BE2C (cell line): ENCODE measurements at places on chromosomes 6 and 20.

GRCh38 chr6:18406955-18407749, 20.0 kb downstream of the RNF144B start:
- DNase-seq, result no peak

DNA sequence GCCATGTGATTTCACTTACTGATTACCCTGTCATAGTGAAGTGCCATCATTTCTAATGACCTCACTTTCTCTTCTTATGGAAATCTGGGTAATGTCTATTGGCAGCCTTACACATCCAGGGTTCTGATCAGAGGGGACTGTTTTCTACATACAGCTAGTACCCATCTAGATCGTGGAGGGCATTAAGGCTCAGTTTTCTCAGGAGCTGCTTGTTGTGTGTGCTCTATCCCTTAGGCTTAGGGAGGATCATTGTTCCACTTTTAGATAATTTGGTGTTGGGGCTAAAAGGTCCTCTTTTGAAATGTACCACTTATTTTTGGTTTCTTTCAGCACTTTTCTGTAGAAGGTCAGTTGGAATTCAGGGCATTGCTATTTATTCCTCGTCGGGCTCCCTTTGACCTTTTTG, 3.8 kb downstream of the HSP90AB1 start:
- DNase-seq, result no peak

GRCh38 chr6:26290941-26291340, 74.1 kb upstream of the BTN3A2 start:
- DNase-seq, result no peak

DNA sequence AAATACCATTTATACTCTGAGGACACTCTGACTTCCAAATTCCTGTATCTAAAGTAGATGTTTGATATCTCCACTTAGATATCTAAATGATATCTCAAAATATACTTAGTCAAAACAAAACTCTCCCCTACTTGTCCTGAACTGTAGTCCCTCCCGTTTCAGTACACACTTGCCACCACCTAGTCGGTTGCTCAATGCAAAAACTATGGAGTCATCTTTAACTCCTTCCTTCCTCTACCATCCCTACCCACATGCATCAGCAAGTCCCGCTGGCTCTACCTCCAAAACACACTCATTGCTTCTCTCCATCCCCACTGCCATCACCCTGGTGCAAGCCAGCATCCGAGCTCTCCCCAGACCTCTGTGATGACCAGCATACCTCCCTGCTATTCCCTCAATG, 13.2 kb downstream of the STX7 start:
- no peak for DNase-seq

GRCh38 chr6:24796616-24797290, 2.0 kb downstream of the ARMH2 start:
- no peak for DNase-seq

DNA sequence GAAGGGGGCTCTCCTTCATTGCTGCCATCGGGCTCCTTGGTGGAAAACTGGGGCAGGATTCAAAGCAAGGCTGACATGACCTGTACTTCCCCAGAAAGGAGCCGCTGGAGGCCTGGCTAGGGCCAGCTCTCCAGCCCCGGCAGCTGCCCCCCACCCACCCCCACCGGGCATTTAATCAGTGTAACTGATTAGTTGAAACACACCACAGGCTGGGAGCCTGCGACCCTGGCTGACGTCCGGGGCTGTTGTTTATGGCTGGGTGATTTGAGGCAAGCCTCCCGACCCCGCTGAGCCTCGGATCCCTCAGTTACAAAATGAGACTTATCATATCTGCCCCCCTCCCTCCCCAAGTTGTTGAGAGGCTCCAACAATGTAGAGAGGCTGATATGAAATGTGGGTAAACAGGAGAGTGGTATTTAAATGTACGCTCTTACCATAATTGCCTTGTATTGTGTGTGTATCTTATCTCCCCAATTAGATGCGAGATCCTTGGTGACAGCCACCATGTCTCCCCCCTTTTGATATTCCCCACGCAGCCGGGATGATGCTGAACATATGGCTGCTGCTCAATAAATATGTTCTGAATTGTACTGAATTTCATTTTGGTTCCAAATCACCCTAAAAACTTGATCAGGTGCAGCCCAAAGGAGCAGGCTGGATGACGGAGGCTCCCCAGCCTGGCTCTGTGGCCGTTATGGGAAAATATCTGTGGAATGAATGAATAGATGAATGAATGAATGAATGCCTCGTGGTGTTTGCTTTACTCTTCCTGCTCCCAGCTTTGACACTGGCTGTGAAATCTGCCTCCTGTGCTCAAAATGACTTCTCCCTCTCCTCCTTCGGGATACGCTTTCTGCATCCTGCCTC, 31.8 kb upstream of the APCDD1L start:
- peak; percentile 38 for DNase-seq

DNA sequence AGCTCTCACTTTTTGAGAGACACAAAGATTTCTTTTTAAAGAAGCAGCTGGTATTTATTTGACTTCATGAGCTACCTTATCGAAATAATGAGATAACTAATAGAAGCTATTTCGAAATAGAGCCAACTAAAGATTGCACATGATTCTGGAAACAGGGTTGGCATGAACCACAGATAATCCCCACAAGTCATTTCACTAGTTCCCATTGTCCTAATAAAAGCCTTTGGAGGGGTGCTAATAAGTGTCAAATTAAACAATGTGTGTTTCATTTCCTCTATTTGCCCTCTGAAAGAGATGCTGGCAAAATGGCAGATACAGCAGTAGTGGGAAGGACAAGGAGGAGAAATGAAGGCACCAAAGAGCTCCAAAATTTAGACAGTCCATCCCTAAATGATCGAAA, 78.6 kb upstream of the RIPOR2 start:
- no peak for DNase-seq

GRCh38 chr6:150568560-150568959, 31.1 kb upstream of the PLEKHG1 start:
- DNase-seq, result no peak

GRCh38 chr20:48384147-48384818, 443.5 kb downstream of the PREX1 start:
- peak; percentile 52 for DNase-seq

DNA sequence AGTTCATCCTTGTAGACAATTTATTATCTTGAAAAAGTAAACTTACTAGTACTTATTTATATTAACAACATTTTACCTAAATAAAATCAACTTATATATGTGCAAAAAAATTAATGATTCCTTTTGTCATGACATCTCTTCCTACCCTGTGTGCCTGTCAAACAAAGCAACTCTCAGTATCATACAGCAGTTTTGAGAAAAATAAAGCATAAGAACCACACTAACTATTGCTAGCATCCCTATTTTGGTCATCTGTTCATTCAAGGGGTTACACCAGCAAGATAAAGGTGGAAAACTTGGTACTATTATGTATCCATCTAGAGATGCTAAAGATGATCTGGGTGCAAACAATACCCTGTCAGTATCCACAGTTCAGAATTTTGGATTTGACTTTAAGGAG, 7.4 kb upstream of the HLA-DRB1 start:
- no peak for DNase-seq

- peak; percentile 77 for DNase-seq
Observed at GRCh38 chr6:156988276-156989158, 211.3 kb downstream of the ARID1B start.

GRCh38 chr6:7680393-7681075, 45.4 kb upstream of the BMP6 start:
- no peak for DNase-seq

GRCh38 chr6:34146021-34146782, at the start of gene GRM4:
Gene GRM4, minus strand, starts transcription at chr6:34146087. Its CDS starts 12,591 bp downstream, at chr6:34133496.
- peak; percentile 16 for DNase-seq

- DNase-seq, result no peak
Observed at GRCh38 chr6:150511313-150511712, 88.4 kb upstream of the PLEKHG1 start.

GRCh38 chr20:63025534-63026331, 19.0 kb upstream of the BHLHE23 start:
- peak; percentile 33 for DNase-seq

- no peak for DNase-seq
Observed at GRCh38 chr6:40482532-40482931, 104.6 kb downstream of the LRFN2 start.

DNA sequence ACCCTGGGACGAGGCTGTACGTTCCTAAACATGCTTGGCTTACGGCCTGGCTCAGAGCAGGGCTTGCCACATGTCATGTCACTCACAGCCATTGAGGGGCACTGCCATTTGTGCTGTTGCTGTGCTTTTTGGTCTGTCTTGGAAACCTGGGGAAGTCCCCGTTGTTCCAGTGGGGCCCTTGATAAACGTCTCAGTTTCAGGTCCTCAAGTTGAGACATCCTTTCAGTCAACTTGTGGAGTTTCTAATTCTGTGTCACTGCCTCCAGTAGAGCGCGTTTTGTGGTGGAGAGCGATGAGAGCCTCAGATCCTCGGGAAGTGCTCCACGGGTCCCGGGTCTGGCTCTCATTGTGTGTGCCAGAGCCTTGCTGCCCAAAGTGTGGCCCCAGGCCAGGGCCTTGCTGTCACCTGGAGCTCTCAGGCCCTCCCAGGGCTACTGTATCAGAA, 43.0 kb upstream of the CCR6 start:
- DNase-seq, result no peak

- DNase-seq, result no peak
Observed at GRCh38 chr6:69286331-69286730, 510.5 kb downstream of the LMBRD1 start.

DNA sequence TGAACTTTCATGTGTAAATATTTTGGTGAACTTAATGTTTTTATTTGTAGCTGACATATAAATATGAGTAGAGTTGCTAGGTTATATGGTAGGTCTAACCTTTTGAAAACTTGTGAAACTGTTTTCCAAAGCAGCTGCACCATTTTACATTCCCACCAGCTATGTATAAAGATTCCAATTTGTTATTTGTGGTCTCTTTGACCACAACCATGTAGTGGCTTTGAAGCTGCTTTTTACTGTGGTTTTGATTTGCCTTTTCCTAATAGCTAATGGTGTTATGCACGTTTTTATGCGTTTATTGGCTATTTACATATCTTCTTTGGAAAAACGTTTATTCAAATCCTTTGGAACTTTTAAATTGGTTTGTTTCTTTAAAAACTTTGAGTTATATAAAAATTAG, 10.3 kb downstream of the CST3 start:
- no peak for DNase-seq

GRCh38 chr6:71298459-71298858, 9.8 kb downstream of the OGFRL1 start:
- DNase-seq, result no peak

GRCh38 chr6:140736231-140736630, 1361.8 kb upstream of the CITED2 start:
- no peak for DNase-seq

DNA sequence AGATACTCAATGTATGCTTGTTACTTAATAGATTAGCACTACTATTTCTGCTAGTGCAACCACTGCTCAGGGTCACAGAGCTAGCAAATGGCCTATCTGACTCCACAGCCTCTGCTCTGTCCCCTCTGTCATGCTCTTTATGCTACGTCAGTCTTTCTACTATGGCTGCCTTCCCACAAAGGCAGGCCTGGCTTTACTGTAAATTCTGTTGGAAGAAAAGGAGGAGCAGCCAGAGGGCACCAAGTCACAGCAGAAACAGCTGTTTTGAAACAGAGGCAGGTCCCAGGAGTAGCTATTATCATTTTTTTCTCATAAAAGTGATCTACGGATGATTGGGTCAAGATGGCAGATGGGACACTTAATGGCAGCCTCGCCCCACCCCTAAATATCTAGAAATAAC, 10.0 kb upstream of the ELMO2 start:
- no peak for DNase-seq

DNA sequence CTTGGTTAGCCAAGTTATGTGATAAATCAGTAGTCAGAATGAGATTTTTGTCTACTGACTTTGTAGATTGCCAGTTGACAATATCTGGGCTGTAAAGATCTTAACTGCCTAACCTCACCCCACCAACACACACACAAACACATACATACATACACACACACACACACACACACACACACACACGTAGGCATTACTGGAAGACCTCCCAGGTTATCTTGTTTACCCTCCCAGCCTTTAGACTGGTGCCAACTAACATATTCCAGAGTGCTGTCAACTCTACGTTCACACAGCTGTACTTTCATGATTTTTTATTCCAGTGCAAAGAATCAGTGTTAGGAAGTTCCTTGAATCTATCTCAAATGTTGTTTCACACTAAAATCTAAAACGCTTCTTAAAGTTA, 38.9 kb downstream of the BMP5 start:
- DNase-seq, result no peak

GRCh38 chr6:99393366-99393697, 663 bp downstream of the COQ3 start:
- no peak for DNase-seq

GRCh38 chr20:61308477-61308774, 56.4 kb downstream of the CDH4 start:
- no peak for DNase-seq

- no peak for DNase-seq
Observed at GRCh38 chr6:32906539-32906938, 34.3 kb downstream of the HLA-DMB start.

- no peak for DNase-seq
Observed at GRCh38 chr6:22670605-22671004, 101.2 kb downstream of the HDGFL1 start.

GRCh38 chr20:16748308-16748900, at the start of gene OTOR:
Gene OTOR, plus strand, starts transcription at chr20:16748358. Its CDS starts 44 bp downstream, at chr20:16748402.
- no peak for DNase-seq

DNA sequence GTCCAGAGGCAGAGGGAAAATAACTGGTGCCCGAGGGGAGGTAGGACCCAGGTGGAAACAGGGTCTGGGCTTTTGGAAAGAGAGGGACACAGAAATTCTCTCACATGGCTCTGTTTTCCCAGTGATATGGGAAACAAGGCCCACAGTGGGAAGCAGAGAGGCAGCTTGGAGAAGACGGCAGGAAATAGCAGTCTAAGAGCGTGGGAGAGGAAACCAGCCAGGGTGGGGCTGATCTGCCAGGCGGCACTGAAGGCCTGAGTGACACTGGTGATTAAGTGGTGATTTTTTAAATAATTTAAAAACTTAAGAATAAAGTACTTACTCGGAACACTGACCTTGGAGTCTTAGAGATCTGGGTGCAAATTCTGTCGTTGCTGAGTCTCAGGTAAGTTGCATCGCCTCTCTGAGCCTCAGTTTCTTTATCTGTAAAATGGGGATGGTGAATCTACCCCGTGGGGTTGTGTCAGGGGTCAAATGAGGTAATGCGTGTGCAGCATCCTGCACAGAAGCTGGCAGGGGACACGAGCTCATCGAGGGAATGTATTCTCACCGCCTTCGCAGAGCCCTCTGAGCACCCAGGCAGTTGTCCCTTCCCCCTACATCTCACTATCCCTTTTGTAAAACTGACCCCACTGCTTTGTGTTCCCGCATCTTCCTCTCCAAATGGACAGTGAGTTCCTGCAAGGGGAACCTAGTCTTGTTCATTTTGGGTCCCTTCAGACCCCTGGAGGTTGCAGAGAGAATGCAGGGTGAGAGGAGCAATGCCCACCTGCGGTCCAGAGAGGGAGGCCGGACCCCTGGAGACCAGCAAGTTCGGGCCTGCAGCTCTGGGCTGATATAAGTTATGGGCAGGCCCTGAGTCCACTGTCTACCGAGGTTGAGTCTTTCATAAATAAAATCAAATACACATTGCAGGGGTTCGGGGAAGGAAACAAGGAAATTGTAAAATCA, 228.6 kb upstream of the PMEPA1 start:
- DNase-seq, result no peak
